Activated T-cell treated with anti-CD3 and anti-CD28 coated beads, Interleukin-2, amount 50 U/mL, for 48 hours (primary cell): ENCODE measurements at places on chromosomes 12 and 14.
A peak's percentile ranks its signal among the peaks of the same experiment; 100 is the strongest.

GRCh38 chr12:92973614-92974013 lies 44.5 kb upstream of the EEA1 start:
- DNase-seq, result no peak

GRCh38 chr14:93039649-93040315 lies 75.9 kb downstream of the ITPK1 start:
- no peak for DNase-seq

DNA sequence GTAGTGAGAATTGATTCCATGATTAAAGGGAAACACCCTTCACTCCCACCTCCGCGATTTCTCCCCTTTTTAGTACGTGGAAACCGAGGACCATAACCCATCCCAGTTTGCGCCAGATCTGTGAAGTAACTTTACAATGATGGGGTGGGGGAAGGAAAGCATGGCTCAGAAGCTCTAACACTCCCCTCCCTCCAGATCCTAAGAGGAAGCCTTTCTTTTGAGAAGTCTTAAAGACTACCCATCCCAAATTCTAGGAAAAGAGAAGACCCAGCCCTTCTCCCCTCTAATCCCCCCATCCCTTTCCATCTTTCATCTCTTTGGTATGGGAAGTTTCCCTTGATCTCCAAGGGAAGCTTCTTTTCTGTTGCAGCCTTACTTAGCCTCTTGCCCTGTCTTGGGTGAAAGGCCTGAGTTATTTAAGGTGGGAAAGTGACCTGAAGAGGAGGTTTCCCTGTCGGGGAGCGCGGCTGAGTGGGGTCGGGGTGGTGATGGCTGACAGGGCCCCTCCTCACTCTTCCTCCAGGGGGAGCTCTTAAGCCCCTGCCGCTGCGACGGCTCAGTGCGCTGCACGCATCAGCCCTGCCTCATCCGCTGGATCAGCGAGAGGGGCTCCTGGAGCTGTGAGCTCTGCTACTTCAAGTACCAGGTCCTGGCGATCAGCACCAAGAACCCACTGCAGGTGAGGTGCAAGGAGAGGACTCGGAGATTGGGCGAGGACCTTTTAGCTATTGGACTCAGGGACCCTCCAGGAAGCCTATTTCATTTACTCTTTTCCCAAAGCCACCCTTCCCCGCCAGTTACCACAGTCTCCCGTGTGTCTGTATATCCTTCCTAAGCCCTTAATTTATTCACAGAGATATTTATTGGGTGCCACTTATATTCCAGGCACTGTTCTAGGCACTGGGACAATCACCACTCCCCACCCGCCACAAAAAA lies 1.8 kb downstream of the MARCHF9 start:
- peak; percentile 79 for DNase-seq

- no peak for DNase-seq
Measured at GRCh38 chr12:57869927-57870318, 23.4 kb upstream of the CTDSP2 start.

- no peak for DNase-seq
Measured at GRCh38 chr14:80926397-80927082, 15.0 kb downstream of the CEP128 start.

DNA sequence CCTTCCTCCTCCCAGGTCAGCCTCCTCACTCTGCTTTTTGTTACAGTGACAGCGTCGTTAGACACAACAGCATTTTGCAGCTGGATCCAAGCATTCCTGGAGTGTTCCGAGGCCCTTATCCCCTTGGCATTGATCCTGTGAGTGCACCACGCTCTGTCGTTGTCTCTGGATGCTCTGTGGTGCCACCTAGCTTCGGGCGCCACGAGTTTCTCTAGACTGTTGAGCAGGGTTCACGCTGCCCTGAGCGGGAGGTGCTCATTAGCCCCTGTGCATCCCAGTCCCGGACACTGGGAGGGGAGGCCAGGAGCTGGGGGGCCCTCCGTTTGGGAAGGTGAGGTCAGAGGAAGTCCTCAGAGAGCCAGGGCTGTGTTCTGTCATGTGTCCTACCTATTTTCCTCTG lies 17.3 kb upstream of the DNAH10 start:
- DNase-seq, result no peak

GRCh38 chr12:59895166-59895775 lies 299.4 kb downstream of the SLC16A7 start:
- DNase-seq, result no peak

- peak; percentile 66 for DNase-seq
Measured at GRCh38 chr12:12474931-12475795, 87.5 kb downstream of the DUSP16 start.

GRCh38 chr12:25376985-25377384 lies 126.3 kb upstream of the KRAS start:
- DNase-seq, result no peak

DNA sequence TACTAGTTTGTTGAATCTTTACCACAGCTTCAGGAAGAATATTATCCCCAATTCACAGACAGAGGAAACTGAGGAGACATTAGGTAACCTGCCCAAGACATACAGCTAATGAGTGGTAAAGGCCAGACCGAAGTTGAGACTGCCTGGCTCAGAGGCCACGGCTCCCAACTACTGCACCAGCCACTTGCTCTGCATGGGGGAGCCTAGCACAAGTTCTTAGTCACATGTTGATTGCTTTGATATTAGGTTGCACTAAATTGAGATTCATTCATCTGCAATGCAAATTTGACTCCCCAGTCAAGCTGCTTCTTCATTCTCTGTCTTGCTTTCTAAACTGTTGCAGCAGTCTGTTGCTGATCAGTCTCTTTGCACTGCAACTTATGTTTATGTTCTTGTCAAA lies 25.9 kb upstream of the POLR3B start:
- no peak for DNase-seq

GRCh38 chr14:76480426-76480825 lies 104.5 kb downstream of the ESRRB start:
- no peak for DNase-seq

DNA sequence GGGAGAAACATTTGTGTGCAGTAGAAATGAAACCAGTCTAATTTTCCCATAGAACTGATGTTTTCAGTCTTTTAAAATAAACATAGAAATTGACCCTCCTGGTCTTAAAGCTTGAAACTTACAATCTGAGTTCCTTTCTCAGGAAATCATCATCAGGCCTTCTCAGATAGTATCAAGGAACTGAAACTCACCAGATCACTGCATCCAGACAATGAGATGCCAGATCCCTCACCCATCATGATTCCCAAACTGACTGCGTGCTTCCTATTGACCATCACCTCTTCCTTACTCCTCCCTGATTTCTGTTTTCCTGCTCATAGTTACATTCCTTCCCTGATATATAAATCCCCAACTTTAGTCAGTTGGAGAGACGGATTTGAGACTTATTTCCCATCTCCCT lies 195.0 kb upstream of the AMIGO2 start:
- DNase-seq, result no peak

GRCh38 chr12:132559652-132560363 lies 50.6 kb downstream of the LRCOL1 start:
- DNase-seq, result peak; percentile 57

- DNase-seq, result no peak
Measured at GRCh38 chr12:110743571-110744093, 941 bp upstream of the PPP1CC start.

- no peak for DNase-seq
Measured at GRCh38 chr14:80211153-80212022, at the start of gene DIO2. Gene DIO2, minus strand, starts transcription at chr14:80211504. Its CDS starts 32 bp downstream, at chr14:80211472.

DNA sequence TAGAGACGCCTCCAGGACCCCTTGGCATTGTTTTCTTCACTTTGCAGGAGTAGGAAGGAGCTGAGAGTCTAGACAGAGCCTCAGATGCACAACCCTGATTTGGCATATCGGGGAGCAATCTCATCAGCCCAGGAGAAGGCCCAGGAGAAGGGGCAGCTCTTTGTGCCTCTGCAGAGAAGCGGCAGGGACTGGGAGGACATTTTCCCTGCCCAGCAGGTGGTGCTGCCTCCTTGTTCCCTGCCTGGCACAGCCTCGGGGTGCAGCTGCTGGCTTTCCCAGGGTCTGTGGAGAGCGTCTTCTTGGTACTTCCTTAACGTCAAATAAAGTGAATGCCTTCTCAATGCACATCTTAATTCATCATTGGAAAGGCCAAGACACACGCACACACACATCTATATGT lies 419.5 kb downstream of the TMEM121 start:
- DNase-seq, result peak; percentile 52

GRCh38 chr12:130965668-130966067 lies 12.0 kb downstream of the ADGRD1 start:
- DNase-seq, result no peak

GRCh38 chr12:62861586-62861985 lies 73.4 kb downstream of the PPM1H start:
- no peak for DNase-seq

GRCh38 chr14:67172520-67172919 lies 16.7 kb upstream of the GARIN2 start:
- no peak for DNase-seq

DNA sequence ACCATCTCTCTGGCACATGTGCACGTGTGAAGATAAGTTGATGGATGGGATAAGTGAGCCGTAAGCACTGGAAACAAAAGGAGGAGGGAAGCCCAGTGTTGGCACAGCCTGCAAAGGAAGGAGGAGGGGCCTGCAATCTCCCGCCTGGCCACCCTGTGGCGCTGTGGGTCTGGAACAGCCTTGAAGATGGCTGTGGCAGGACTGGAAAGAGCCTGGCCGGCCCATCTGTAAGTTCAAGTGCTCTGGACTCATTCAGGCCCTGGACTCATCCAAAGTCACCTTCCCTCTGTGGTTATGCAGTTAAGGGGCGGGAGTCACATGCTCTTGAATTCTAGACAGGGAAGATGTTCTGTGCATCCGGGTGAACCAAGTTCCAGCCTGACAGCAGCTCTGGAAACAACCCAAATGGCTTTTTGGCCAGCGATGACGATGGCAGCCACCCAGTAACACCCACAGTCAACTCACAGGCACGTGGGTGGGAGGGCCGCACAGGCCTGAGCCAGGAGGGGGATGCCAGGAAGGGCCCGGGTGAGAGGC lies 50.4 kb downstream of the CHGA start:
- peak; percentile 66 for DNase-seq

DNA sequence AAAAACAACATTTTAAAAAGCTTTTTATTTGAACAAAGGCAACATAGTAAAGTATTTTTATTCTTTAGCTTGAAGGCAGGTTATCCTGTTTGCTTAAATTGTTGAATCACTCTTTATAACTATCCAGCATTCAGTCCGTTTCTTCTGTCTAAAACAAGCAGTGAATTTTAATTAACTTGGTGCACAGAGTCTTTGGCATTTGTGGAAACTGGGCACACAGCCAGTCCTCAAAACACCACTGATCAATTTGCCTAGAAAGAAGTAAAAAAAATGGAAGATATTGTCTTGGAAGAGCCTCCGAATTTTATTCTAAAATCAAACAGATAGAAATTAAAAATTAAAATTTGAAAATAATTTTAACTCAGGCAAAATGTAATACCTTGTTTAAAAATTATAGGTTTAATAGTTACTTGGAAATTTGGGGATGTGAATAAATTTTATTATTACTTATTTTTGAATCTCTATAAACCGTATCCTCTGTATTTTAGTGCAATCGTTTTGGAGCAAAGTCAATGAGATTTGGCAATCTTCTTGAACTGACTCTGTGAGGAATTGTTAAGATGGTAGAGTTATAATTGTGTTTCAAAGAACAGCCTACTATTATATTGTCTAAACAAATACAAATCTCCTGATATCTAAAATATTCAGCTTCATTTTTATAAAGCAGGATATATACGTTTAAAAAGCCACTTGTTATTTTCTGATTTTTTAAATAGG lies 927.0 kb downstream of the SLC16A7 start:
- DNase-seq, result no peak

DNA sequence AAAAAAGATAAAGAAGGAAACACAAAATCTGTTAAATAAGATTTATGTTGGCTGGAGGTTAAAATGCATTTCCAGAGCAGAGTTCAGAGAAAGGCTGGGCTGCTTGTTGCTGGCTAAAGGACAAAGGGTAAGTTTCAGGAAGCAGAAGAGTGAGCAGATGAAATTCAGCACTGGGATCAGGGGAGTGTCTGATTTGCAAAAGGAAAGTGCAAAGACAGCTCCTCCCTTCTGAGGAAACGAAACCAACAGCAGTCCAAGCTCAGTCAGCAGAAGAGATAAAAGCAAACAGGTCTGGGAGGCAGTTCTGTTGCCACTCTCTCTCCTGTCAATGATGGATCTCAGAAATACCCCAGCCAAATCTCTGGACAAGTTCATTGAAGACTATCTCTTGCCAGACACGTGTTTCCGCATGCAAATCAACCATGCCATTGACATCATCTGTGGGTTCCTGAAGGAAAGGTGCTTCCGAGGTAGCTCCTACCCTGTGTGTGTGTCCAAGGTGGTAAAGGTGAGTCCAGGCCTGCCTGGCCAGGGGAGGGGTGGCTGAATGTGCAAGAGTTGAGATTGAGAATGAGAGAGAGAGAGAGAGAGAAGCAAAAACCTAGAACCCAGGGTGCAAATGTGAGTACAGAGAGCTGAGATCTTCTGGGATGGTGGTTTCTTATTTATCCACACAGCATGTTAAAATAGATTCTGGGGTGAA lies at the start of gene OAS1:
Gene OAS1 (plus strand): TSS at position 251 of the 703 bp plus-strand sequence. CDS start 78 bp downstream, at position 329.
- DNase-seq, result peak; percentile 38

GRCh38 chr14:58258156-58258555 lies 13.5 kb downstream of the PSMA3 start:
- DNase-seq, result no peak

DNA sequence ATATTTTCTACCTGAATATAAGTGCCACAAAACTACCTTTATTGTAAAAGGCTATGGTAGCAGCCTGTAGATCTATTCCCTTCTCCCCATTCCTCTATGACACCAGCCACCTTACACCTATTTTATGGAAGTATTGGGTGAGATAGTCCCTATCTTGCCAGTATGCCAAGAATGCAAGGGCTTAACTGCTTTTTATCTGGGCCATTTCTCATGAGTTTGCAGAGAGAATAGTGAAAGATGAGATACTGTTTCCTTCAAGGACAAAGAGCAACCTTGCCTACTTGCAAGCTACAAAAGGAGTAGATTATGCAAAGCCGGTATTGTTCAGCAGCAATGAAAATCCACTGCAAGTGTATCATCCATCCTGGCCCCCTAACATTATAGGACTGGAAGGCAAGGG lies 1775.6 kb upstream of the SEL1L start:
- DNase-seq, result no peak

GRCh38 chr14:87690076-87690613 lies 302.8 kb downstream of the GALC start:
- DNase-seq, result no peak
